ENCODE measurements at places on chromosomes 6 and 20.

- no peak for DNase-seq
Measured at GRCh38 chr20:57648878-57649616, 28.8 kb upstream of the ZBP1 start.

DNA sequence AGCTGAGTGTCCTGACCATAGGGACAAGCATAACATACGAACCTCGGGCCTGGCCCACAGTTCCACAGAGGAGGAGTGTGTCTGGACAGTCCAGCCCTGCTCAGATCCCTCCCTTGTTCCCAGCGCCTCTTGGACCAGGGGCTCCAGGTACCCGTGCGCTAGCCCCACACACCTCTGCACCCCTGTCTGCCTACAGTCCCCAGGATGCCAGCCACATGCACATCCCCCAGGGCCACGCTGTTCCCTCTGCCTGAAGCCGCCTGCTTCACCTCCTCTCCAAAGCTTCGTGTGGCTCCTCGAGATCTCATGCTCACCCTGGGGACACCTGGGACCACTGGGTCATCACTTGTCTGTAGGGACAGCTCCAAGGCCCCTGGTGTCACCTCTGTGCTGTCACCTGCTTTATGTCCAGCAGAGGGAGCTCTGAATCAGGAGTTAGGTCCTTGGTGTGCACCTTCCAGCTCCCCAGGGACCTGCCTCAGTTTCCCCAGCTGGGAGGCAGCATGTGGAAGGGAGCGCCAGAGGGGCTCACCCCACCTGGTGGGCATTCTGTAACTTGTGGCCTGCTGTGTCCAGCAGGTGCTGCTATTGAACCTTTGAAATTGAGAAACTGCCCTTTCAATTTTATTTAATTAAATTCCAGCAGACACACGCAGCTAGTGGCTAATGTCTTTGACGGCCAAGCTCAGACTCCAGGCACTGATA, 7.3 kb upstream of the YTHDF1 start:
- DNase-seq = peak; percentile 32

GRCh38 chr20:51121901-51122412, 99.0 kb upstream of the KCNG1 start:
- DNase-seq = peak; percentile 23

- DNase-seq = no peak
Measured at GRCh38 chr6:89290401-89291155, 24.5 kb downstream of the GABRR2 start.

DNA sequence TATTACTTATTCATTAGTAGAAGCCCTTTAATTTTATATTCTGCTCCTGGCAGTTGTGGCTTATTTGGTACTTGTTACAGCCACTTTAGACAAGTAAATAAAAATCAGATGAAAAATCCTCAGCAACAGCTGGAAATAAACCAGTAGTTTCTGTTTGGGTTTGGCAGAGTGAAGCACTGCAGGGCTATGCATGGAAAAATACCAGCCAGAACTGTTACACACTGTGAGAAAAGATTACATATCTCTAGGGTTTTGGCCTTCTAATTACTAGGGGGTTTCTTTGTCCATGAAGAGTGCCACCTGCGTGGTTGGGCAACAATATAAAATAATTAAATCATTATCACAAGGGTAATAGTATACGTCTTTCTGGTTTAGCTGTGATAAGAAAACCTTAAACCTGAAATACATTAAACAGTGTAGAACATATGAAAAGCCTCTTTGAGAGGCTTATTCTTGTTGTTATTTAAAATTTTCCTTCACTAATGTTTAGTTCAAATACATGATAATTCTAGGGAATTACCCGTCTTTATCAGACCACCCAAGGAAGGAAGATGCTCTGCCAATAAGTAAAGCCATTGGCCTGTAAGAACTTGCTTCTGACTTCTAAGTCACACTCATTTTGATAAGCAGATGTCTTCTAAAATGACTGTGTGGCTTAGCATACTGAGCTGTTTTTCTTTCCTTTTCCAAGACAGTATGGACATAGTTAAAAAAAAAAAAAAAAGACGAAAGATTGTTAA, 320.0 kb upstream of the FLRT3 start:
- no peak for DNase-seq

GRCh38 chr6:71420095-71420692, 131.6 kb downstream of the OGFRL1 start:
- DNase-seq = peak; percentile 49

GRCh38 chr6:35272005-35272404, 12.5 kb downstream of the ZNF76 start:
- DNase-seq = no peak

DNA sequence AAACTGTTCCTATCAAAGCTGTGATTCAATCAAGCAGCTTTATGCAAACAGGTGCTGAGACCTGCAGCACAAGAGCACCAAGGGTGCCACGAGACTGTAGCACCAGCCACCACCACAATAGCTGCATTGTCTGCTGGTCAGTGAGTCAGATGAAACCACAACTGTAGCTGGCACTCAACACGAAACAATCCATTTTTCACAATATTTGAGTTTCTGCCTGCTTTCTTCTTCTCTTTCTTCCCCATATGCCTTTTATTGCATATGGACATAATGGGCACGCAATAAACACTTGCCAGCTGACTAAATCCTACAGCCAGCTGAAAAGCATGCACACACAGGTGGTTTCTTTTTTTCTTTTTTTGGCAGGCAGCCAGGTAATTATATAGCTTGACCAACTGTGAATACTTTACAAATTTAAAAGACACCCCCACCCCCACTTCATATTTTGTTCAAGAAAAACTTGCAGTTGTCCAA, 16.6 kb downstream of the SLC2A12 start:
- DNase-seq = peak; percentile 48

DNA sequence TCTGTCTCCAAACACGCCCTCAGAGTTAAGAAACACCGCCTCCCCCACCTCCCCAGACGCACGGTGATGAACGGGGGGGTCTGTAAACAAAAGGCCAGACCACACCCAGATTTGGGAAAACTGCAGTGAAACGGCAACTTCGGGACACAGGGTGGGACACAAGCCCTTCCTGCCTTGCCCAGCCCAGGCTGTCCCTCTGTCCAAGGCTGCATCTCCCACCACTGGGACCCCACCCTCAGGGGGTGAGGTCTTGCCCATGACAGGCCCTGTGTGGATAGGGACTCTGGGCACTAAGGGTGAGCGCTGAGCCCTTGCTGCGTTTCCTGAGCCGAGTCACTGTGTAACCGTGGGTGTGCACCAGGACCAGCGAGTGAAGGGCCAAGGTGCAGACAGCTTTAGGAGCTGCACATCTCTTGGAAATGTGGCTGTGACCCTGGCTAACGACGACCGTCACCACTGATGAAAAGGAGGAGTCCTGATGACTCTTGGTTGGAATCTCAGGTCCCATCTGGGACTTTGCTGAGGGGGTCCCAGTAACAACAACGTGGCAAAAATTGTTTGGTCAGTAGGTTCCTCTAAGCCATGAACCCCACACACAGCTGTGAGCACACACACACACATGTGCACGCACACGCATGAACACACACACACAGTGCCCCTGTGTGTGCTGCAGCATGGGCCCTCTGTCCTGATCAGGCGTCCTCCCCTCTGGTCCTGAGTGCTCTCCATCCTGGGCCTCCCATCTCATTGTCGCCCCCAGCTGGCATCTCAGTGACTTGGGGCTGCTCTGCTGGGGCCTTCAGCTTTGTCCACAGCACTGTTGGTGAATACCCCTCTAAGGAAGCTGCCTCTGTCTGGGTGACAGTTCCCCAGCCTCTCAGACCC, 100.6 kb downstream of the RAMACL start:
- DNase-seq = no peak

- DNase-seq = no peak
Measured at GRCh38 chr6:132927713-132928112, 113.3 kb downstream of the RPS12 start.

GRCh38 chr20:10115021-10115420, 80.2 kb downstream of the ANKEF1 start:
- peak; percentile 94 for DNase-seq

- DNase-seq = no peak
Measured at GRCh38 chr20:2734899-2735298, 42.3 kb downstream of the EBF4 start.

GRCh38 chr6:149830731-149831307, 33.3 kb downstream of the LRP11 start:
- DNase-seq = peak; percentile 78

GRCh38 chr6:12748815-12749521, 32.4 kb downstream of the PHACTR1 start:
- peak; percentile 33 for DNase-seq

DNA sequence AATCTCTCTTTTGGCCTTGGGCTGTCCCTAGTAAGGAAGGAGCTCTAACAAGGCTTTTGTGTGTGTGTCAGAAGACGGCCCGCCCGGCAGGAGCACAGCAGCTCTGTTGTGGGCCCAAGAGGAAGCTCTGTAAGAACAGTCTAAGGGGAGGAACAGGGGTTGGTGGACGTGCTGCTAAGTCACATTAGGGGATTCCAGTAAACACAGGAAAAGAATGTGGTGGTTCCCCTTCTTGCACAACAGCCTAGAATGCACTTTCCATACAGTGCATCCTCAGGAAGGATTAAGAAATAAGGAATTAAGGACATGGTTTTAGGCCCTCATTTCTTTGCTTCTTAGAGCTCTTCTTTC, 114.5 kb downstream of the RNF144B start:
- DNase-seq = peak; percentile 86

- DNase-seq = no peak
Measured at GRCh38 chr6:131175564-131175963, 40.3 kb downstream of the AKAP7 start.

GRCh38 chr6:75144386-75144785, 61.5 kb downstream of the COL12A1 start:
- DNase-seq = no peak

GRCh38 chr20:1685304-1686052, 27.9 kb upstream of the SIRPG start:
- no peak for DNase-seq

DNA sequence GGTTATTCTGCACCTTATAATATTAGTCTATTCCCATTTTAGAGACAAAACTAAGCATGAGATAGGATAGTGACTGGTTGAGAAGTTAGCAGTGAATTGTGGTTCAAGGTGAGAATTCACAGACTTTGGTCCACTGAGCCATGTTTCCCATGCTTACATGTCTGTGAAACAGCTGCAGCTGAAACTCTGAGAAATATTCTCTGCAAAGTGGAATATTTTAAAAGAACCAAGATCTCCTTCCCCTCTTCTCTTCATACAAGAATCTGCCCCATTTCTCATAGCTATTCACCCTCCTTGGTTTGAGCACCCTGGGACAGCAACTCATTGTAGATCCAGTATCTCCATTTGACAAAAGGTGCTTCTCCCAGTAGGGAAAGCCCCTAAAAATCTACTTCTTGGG, 70.2 kb upstream of the TMEM170B start:
- DNase-seq = no peak

DNA sequence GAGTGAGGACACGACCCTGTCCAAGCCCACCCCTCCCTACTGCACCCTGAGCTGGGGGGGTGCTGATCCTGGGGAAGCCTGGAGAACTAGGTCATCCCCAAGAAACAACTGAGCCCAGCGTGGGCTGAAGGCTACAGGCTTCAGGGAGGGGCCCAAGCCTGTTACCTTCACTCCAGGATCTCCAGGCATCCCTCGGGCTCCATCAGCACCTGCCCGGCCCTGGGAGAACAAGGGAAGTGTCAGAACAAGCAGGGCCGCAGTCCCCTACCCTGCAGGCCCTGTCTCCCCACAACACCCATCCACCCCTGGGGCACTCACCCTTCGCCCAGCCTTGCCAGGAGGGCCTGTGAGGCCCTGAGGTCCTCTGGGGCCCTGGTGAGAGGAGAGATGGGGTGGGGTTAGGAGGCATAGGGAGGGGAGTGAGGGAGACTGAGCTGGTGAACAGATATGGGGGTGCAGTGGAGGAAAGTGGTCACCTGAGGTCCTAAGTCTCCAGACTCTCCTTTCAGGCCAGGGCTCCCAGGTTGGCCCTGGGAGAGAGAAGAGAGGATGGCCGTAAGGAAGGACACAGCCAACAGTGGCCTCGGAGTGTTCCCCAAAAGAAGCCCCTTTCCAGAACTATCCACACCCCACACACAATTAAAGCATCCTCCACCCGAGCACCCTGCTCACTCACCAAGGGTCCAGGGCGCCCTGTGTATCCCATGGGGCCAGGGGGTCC, 13.4 kb downstream of the COL11A2 start:
- no peak for DNase-seq

DNA sequence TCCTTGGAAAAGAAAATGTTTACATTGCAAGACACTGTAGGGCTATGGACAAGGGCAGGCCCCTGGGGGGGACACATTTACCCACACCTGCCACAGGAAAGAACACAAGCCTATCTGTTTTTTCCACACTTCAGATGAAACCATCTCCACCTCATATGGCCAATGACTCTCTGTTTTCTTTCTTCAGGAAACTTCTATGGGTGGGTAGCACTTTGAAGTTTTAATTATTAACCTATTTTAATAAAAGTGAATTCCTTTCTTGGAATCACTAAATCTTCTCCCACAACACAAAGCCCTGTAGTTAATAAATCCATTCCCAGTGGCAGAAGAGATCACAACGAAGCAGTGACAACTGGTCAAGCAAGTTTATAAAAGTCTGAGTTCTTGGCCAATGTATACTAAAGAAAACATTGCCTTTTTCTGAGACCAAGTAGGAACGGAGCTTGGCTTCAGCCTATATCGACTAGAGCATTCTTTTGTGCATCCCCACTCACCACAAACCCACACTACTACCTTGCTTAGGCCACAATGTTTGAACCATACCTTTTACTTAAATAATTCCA, 125.1 kb upstream of the CARMIL1 start:
- DNase-seq = no peak

- no peak for DNase-seq
Measured at GRCh38 chr6:27213544-27214125, 33.9 kb upstream of the PRSS16 start.

- DNase-seq = no peak
Measured at GRCh38 chr20:2358006-2358405, 22.7 kb upstream of the TGM6 start.

All from AG10803 (cell line).